ENCODE measurements at places on chromosomes 6 and 20.
A peak's percentile ranks its signal among the peaks of the same experiment; 100 is the strongest.

DNA sequence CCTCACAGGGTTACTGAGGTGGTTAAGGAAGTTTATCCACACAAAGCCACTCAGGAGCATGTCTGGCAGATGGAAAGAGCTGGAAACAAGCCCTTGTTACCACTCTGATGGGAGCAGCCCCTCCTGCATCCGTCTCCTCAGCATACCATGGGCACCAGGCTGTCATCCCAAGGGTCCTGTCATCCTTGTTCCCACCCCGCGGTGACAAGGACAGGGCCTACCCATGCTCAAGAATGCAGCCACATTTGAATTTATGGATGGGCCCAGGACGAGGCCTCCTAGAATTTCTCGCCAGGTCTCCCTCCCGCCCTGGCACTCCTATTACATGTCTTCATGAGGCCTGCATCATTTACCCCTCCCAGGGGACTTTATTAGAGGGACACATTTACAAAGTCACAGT is 60.0 kb downstream of the NPEPL1 start:
- no peak for DNase-seq

DNA sequence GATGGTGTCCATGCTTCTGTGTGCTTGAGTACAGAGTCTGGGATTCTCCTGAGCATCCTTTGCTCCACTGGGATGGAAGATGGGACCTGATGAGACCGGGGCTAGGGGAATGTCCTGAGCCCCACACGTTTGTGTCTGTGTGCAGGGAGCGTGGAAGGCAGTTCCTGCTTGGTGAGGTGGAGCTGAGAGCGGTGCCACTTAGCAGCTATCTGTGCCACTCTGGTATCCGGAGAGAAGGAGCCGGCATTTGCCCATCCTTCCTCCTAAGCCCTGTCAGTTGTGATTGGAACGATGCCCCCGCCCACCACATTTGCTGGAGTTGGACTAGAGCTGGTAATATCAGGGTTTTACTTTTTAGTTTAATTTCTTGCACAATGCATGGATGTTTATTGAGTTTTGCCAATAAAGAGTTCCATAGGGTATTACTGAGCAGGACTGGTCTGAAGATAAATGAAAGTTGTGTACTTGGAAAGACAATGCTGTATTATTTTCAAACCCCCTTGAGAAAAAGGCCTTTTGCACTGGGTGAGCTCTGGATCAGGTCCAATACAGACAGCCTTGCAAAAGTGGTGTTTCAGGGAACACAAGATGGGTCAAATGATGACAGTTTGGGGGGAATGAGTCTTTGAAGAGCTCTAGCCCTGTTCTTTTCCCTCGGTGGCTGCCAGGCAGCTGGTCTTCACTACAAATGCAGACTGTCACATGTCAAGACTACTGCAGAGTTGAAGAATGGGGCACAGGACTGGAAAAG is 130.8 kb downstream of the SYCP2 start:
- no peak for DNase-seq

- no peak for DNase-seq
These were observed 296.9 kb downstream of the HIVEP2 start for GRCh38 chr6:142648036-142648451.

DNA sequence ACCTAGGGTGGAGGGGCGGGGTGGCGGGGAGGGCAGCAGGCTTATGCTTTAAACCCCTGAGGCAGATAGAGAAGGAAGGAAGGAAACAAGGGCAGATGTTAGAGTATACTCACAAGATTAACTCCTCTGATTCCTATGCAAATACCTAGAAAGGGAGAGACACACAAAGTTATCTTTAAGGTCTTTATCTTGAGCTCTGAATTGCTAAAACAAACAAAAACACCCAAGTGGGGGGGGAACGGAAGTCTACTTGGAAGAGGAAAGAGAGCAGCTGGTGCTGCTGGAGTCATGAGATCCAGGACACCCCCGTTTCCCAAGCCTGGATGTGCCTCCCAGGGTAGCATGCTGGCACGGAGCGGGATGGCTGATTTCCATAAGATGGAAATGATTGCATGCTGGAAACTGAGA is 43.4 kb downstream of the PLAGL1 start:
- no peak for DNase-seq

GRCh38 chr6:259316-259715 is 33.0 kb upstream of the DUSP22 start:
- no peak for DNase-seq

- DNase-seq = peak; percentile 3
These were observed 156.9 kb downstream of the MAFB start for GRCh38 chr20:40532103-40532502.

DNA sequence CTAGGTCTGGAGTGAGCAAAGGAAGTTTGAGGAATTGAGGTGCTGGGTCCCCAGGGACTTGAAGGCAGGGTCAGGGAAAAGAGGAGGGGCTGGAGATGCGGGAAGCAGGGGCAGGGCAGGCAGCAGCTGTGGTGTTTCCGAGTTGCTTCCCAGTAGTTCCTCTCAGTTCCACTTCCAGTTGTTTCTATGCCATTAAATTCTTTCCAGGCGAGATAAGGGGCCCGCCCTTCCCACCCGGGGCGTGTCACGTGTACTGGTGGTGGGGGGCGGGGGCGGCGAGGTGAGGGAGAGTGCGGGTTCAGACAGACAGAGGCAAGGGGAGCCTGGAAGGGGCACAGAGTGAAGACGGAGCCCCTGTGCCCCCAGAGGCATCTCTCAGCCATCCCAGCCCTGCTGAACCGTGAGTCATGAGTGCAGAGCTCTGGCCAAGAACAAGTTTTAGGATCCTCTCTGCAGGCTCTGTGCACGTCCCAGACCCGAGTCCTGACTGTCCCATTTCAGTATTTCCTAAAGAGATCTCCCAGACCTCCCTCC is 977 bp downstream of the TNXB start:
- DNase-seq = no peak

GRCh38 chr20:41394931-41395666 is 28.5 kb upstream of the EMILIN3 start:
- no peak for DNase-seq

DNA sequence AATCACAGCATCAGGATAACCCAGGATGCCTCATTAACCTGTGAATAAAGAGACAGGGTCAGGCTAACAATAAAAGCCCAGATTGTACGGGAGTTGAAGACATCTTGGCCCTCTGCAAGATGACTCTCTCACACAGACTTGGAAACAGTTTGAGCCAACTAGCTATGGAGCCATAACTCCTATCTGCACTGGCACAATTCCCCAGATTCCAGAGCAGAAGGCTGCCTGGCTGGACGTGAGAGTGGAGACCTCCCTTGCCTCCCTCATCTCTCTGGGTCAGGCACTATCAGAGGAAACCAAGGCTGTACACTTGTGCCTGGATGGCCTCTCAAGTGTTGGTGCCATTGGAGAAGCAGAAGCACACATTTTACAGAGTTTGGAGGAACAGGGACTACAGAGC is 312.6 kb downstream of the THBS2 start:
- DNase-seq = no peak

GRCh38 chr6:168428863-168429262 is 12.1 kb upstream of the SMOC2 start:
- no peak for DNase-seq

GRCh38 chr20:42192321-42192720 is 574.1 kb upstream of the CHD6 start:
- peak; percentile 51 for DNase-seq

DNA sequence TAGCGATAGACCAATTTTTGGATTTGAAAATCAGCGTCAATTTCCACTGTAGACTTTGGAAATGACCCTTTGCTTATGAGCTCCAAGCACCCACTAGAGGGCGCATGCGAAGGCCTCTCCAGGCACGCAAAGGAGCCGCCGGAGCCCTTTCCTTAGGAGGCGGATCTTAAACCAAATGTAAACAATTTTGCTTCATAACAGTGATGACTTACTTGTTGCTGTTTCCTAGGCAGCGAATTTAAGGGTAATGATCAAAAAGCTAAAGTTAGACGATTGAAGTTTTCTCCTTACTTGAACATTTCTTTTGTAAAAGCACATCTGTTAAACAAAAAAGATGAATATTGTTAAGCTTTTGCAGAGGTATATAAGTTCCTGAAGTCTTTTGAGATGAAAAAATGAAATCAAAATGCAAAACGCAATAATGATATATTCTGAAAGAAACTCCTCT is 29.2 kb upstream of the EXOC2 start:
- DNase-seq = peak; percentile 82

- no peak for DNase-seq
These were observed 79.4 kb upstream of the NRN1 start for GRCh38 chr6:6085928-6086668.

GRCh38 chr20:9110916-9111432 is 42.1 kb downstream of the PLCB4 start:
- no peak for DNase-seq

DNA sequence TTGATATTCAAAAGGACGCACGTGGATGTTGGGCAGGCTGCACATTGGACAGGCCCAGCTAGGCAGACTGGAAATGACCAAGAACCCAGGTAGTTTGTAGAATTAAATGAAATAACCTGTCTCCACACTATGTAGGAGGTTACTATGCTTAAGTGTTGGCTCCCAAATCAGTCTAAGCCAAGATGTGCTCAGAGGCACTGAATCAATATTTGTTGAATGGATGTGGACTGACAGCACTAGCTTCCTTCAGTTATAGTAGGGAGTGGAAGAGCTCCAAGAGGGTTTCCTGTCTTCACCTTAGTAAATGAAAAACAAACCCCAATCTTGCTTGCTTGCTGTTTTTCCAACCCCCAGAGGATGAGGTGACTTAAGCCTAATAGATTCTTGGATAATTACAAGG is 180.5 kb downstream of the JARID2 start:
- DNase-seq = no peak

- no peak for DNase-seq
These were observed 94.2 kb downstream of the UTRN start for GRCh38 chr6:144379356-144379755.

DNA sequence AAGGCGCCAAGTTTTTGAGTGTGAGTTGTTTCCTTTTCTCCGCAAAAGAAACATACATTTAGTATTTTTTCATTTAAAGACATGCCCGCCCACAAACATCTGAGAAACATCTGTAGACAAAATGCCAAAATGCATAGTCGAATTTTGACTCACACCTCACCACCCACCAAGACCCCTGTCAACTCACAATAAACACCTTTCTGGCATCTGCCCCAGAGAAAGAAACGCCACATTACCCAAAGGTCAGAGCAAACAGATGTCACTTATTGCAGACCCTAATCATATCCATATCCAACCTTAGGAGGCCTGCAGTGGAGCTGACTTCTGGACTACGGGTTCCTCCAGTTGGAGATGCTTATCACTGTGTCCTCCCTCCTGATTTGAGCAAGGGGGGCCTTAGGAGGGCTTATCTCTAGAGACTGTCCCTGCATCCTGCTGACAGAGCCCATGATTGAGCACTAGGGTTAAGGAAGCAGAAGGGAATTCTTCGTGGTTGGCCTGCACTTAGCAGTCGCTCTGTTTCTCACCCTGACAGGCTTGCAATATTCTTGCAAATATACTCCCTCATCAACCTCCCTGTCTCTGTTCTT is 90.5 kb upstream of the TBX18 start:
- DNase-seq = no peak

DNA sequence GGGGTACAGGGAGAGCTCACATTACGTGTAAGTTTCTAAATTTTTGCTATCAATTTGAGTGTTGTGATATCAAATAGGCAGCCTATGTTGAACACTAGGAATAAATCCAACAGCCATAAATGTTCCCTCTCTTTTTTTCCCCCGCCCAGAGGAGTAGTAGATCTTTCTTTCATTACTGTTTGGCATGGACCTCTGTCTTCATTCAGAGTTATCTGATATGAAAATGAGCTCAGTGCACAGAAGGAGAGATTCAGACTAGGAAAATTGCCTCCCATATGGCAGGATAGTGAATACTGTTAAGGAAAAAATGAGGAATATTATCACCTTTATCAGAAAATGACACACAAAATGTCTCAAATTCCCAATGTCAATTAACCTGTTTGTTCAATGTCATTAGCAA is 110.0 kb upstream of the EYS start:
- DNase-seq = no peak

- no peak for DNase-seq
These were observed 38.1 kb downstream of the TIAM2 start for GRCh38 chr6:155033021-155033791.

DNA sequence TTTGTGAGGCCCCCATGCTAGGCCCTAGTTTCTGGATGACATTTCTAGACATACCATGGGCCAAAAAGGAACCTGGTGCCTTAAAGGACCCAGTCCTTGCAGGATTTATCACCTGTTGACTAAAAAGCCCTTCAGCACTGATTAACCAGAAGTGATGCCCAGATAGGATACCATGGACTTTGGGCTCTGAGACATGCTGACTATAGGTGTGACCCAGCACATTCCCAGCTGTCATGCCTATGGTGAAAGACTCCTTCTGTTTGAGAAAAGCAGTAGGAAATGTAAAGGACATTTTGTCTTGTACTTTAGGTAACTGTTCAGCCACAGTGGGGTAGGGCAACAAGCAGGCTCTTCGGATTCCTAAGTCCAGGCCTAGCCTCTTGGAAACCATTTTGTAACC is 724.2 kb downstream of the CD109 start:
- no peak for DNase-seq

GRCh38 chr6:131226459-131227157 is 91.3 kb downstream of the AKAP7 start:
- peak; percentile 68 for DNase-seq

DNA sequence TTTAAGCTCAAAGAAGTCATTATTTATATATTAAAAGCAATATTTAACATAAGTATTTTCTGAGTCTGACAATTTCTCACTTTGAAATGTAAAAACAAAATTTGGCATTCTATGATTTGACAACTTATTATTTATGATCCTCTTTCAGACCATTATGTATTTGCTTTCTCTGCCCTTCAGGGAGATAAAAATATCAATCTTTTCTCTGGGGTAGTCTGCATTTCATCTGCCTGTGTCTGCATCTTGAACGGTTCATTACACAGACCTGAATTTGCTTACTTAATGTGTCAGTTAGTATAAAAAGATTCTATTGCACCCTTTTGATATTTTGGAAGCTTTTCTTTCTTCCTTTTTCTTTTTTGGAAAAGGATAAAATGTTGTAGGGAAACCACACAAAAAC is 354.0 kb upstream of the RGS17 start:
- DNase-seq = no peak

GRCh38 chr20:4256874-4257273 is 241.5 kb upstream of the RNF24 start:
- DNase-seq = no peak

DNA sequence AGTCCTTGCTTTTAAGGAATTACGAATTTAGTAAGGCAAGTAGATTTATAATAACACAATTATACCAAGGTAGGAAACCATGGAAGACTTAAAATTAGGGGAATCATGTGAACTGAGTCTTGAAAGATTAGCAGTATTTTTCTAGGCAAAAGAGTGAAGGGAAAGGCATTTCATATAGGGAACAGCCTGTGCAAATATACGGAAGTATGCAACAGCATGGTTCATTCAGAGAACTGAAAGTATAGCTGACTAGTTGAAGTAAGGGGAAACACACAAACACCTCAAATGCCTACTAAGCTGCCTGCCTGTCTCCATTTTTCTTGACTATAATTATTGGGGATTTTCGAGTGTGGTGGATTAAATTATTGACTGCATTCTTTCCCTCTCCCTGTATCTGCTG is 39.0 kb upstream of the ECHDC1 start:
- no peak for DNase-seq

- no peak for DNase-seq
These were observed 63.4 kb upstream of the ELOVL5 start for GRCh38 chr6:53412021-53412715.

Data from NCI-H1417 (cell line).